ENCODE measurements at places on chromosomes 4 and X.

GRCh38 chr4:6470502-6471306, 1.7 kb downstream of the PPP2R2C start:
- peak; percentile 45 for DNase-seq

DNA sequence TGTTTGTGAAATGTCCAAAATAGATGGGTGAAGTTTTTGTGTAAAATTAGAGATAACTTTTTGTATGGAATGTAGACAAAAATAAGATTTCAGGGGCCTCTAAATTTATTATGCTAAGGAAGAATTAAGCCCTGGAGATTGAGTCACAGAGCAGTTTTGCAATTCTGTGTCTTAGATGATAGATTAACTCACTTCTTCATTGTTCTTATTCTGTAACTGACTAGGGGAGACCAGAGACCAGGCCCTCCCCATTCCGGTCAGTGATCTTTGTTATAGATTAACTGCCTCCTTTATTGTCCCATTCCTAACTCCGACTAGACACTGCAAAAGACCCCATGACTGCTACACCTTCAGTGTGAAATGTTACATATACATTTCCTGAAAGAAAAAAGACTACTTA, 238.4 kb upstream of the TAPT1 start:
- DNase-seq: no peak

DNA sequence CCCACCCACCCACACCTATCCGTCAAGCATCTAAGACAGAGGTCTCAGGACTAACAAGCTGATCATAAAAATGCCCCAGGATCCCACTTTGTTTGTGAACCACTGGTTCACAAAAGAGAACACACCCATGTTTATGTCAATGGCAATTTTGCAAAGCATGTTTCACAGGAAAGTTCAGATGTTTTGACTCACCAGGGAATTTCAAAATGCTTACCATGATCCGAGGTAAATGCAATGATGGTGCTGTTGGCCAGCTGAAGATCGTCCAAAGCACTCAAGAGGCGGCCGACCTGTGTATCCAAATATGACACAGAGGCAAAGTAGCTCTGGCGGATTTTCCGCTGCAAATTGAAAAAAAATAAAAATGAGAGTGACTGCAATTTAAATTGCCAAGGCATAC, 15.0 kb downstream of the IDS start:
- DNase-seq: no peak

DNA sequence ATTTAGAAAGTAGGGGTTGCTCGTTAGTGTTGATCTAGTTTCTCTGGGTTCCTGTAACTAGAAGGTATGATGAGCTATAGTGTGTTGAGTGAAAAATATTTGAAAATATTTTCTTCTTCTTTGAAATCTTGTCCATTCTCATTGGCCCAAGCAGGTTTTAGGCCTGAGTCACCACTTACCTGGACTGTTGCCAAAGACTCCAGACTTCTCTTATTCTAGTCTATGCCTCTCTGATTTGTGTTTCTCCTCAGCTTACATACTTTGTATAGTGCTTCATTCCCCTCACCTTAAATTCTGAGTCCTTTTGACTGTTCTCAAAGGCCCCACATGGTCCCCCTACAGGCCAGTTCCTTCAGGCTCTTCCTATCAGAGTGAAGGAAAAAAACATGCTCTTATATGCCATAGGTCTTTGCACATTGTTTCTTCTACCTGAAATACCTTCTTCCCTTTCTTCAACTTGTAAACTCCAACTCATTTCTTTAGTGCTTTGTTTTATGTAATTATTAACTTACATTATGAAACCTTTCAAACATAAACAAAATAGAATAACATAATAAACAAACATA, 258.2 kb downstream of the PPP1R2C start:
- DNase-seq: no peak

GRCh38 chrX:136210806-136211205, 40.4 kb downstream of the MAP7D3 start:
- no peak for DNase-seq

GRCh38 chrX:42143866-42144592, 220.7 kb upstream of the CASK start:
- no peak for DNase-seq

- no peak for DNase-seq
Observed at GRCh38 chr4:121050300-121050699, 22.0 kb downstream of the NDNF start.

- no peak for DNase-seq
Observed at GRCh38 chrX:118525174-118525730, 29.6 kb downstream of the DOCK11 start.

DNA sequence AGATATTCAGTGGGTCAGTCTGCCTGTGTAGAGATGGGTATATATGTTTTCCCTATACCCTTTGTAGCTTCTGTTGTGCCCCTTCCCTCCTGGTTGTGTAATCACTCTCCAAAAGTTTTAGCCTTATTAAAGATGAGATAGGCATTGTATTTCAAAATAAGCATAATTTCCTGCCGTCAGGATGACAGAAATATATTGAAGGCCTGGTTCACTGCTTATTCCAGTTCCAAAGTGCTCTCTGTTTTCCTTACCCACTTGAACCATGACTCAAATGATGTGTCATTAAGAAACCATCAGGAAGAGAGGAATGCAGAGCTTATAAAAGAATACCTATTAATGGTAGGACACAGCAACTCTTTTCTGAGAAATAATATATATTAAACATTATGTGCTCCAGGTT, 178.5 kb downstream of the GABRB1 start:
- DNase-seq: no peak

- no peak for DNase-seq
Observed at GRCh38 chrX:21699136-21699535, 41.0 kb upstream of the KLHL34 start.

GRCh38 chr4:120869613-120870278, 52.8 kb downstream of the PRDM5 start:
- DNase-seq: no peak

- no peak for DNase-seq
Observed at GRCh38 chr4:70739496-70740337, 18.0 kb downstream of the RUFY3 start.

- no peak for DNase-seq
Observed at GRCh38 chr4:26151615-26152014, 169.2 kb upstream of the RBPJ start.

DNA sequence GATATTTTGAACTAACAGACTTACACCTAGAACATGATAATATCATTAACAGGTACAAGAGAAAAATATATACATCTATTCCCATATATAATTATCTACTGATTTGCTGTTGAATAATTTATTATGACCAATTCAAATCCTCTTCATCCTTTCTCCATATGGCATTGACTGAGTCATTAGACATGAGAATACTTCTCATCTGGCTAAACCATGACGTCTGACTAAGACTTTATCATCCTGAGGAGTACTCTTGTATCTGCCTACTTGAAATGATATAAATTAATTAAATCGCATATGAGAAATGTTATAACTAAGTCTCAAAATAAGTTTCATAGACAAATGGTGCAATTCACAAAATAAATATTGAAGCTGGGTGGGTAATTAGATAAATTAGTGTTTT, 67.4 kb downstream of the EMCN start:
- DNase-seq: no peak

All from hippocampal formation (tissue), 2 donors.